ENCODE measurements at places on chromosomes 4 and X. TPM values are rescaled to one million over a fixed set of nuclear protein-coding genes. Genes with fewer than 3 reads are reported as not detected.

- DNase-seq: no peak
These were observed 756.7 kb downstream of the PCDH19 start for GRCh38 chrX:99653352-99653751.

GRCh38 chr4:56093576-56093975 lies 144.8 kb downstream of the CEP135 start:
- DNase-seq: no peak

USO1 gene
- total RNA-seq: 32.2 TPM

ARSJ gene
- total RNA-seq: 1.5 TPM

All from natural killer cell (primary cell).